DMS153 (cell line): ENCODE measurements at places on chromosomes 6 and 20.

- no peak for DNase-seq
Measured at GRCh38 chr20:32344835-32345506, 13.2 kb upstream of the ASXL1 start.

DNA sequence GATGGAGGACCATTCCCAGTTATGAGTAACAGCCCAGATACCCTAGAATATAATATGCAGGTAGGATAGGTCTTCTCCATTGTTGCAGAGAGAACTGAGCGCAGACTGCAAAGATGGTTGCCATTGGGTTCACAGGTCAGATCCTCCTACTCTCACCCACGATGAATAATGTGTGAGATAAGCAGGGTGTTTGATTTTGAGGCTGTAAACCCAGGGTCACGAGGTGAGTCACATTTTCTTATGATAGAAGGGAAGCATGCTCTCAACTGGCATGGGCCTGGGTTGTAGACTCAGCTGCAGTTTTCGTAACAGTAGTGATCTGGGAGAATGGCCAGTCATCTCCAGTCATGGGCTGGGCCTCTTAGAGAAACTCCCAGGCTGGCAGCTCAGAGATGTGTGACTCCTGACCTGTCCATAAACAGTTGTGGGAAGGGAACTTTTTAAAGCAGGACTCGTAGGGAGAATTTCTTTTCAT lies 74.2 kb downstream of the CD164 start:
- DNase-seq = no peak

DNA sequence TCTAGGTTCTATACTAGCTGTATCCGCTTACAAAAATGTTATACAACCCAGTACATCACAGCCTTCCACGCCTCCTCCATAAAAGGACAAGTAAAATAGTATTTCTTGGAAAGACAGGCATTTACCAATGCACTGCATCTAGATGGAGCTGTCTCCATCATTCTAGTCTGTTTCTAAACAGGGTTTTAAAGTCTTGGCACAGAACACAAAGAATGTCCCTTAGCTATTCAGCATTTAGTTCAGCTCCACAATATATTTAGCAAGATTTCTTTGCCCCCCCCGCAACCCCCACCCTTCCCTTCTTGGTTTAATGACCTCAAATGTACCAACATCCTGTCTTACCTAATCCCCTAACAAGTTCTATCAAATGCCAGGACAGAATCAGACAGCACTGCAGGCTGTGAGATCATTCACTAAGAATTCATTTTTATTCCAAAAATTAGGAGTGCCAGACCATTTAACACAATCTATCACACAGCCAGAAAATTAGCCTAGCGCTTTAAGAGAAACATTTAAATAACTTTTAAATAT lies 198.6 kb downstream of the BACH2 start:
- no peak for DNase-seq

DNA sequence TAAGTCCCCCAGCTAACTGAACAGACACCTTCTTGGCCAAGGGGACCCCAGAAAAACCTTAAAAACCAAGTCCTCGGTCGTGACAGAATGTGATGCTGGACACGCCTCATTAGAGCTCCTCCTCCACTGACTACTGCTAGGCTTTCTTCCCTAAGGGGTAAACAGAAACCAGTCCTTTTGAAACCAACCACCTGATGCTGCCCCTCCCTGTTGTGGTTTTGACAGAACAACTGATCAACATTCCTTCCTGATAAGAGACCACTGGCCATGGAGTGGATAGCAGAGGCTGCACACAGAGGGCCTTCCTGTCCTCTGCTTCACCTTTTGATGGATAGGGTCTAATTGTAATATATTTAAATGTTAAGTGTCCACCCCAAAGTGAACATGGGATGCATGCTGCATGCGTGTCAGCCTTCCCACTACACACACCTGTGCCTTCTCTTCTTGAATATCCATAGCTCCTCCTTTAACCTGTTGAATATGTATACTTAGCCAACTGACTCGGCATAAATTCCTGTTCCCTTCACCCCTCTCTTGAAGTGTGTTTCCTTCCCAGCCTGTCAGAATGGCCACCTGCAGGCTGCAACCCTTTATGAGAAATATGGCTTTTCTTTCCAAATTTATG lies 27.9 kb upstream of the SLC2A12 start:
- no peak for DNase-seq

GRCh38 chr6:41970436-41970846 lies 28.8 kb upstream of the CCND3 start:
- no peak for DNase-seq

DNA sequence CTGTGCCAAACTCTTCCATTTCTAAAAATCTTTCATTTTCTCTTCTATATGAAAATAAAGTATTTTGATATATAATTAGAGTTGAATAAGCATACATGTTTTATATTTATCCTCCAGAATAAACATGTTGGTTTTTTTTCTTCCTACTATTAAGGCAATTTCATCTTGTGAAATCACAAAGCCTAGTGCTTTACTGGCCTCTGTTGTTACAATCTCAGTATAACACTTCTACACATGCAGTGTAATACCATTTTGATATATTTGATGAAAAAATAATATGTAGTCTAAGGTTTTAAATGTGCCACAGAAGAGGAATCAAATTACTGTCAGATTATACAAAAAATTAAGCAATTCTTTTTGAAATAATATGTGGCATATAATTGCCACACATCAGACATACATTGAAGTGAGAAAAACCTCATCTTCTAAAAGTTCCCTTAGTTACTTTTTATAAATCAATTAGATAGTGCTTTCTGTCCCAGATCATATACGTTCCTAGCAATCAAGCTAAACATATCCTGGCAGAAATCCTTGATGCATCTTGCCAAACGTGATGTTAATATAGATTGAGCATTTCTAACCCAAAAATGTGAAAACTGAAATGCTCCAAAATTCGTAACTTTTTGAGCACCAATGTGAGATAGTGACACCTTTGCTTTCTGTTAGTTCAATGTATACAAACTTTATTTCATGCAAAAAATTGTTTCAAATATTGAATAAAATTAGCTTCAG lies 225.1 kb upstream of the MANEA start:
- peak; percentile 6 for DNase-seq

GRCh38 chr6:121305957-121306607 lies 28.2 kb downstream of the TBC1D32 start:
- DNase-seq = peak; percentile 1

DNA sequence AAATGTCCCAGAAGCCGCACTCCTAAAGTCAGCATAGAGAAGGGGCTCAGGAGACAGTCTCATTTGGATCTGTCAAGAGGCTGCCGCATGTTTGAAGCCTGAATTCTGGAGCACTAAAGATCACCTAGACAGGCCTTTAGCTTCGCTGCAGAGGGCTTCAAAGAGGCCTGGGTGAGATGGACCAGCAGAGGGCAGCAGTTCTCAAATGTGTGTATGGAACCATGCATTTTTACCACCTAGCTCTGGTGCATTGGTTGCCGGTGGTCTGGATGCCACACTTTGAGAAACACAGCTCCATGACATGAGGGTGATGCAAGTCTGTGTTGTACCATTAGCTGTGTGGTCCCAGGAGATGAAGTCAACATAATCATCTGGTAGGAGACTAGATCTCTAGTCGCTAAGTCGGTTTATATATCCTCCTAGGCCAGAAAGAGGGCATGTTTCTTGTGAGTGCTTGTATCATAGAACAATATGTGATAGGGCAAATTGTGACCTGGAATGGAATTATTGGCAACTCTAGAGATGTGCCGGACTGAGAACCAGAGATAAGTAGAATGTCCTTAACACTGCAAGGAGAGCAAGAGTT lies 64.8 kb downstream of the KIAA0319 start:
- no peak for DNase-seq

DNA sequence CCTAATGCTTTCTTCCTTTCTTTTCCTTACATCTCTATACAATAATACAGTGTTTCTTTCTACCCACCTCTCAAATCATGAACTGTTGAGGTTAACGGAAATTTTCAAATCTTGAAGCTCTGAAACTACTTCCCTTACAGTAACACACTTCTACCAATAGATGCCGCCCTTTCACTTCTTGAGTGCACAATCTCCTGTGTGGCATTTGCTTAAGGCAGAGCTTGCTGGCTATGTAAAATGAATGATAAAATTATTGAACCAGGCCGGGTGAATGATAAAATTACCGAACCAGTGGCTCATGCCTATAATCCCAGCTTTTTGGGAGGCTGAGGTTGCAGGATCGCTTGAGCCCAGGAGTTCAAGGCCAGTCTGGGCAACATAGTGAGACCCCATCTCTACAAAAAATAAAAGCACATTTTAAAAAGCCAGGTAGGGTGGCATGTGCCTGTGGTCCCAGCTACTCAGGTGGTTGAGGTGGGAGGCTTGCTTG lies 56.8 kb downstream of the KCNS1 start:
- peak; percentile 36 for DNase-seq

DNA sequence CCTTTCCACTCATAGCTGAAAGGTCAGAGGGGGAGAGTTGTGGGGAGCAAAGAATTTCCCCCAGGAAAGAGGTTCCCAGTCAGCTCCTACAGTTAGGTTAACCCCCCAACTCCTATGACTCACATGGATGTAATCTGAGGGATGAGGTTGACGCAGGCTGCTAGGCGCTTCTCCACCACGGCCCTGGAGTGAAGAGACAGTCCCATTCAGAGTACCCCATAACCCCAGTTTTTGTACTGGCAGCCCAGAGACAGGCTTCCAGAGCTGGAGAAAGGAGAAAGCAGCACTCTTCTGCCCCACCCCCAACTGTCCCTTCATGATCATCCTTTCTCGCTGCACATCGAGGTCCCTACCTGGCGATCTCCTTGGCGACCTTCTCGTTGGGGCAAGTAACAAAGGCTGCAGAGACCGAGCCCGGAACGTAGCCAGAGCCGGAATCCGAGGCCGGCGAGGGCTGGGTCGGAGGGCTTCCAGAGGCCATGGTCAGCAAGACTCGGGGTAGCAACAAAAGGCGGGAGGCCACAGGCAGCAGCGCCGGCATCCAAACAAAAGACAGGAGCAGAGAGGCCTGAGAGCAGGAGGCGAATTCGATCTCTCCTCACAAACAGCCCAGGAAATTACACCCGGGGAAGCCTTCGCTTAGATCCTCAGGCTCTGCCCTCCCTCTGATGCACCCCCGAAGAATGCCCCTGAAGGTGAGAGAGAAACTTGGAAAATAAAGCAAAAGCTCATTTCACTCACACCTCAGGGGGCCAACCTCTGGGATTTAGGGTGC lies 592 bp downstream of the CUTA start:
- DNase-seq = no peak

GRCh38 chr6:145148776-145149175 lies 586.5 kb downstream of the EPM2A start:
- DNase-seq = no peak

- no peak for DNase-seq
Measured at GRCh38 chr6:47484616-47485015, 7.0 kb downstream of the CD2AP start.

DNA sequence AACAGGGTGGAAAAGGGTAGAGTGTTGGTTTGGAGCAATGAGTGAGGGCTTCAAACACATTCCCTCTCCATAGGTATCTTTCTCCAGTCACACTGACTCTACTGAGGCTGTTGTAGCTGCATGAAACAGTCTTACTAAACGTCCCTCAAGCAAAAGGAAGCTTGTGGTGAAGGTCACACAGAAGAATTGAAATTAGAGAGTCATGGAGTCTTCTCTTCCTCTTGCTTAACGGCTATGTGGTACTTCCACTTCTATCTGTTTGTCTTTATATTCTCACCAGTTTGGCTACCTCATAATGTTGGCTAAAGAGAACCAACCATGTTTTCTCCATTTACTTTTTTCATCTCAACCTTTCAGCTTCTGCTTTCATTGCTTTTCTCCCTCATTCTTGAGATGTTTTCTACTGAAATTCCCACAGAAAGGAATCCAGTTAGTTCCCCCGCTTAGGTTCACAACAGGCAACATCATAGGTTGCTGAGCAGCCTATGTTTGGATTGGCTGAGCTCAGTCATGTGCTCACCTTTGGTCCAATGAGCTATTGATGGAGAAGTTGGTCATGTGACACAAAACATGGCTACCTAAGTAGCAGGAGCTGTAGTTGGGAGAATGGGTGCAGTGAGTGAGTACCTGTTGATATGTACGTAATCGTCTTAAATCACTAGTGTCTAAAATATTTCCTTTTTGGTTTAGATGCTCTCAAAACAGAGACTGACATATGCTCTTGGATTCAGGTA lies 99.8 kb downstream of the SNAP25 start:
- DNase-seq = no peak

GRCh38 chr6:42028234-42029061 lies 21.9 kb upstream of the TAF8 start:
- no peak for DNase-seq

DNA sequence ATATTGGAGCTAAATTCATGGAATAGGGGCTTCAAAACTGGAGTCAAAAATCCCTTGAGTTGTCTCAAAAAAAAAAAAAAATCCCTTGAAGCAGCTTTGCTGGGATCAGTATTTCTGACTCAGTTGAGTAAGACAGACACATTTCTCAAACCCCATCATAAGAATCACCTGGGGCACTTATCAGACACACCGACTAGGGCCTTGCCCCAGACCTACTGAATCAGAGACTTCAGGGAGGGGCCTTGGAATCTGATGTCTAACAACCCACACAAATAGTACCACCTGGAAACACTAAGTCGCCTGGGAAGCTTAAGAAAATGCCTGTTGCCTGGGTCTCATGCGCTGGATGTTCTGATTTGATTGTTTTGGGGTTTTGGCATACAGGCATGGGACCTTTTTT lies 44.9 kb upstream of the RNF144B start:
- DNase-seq = no peak

DNA sequence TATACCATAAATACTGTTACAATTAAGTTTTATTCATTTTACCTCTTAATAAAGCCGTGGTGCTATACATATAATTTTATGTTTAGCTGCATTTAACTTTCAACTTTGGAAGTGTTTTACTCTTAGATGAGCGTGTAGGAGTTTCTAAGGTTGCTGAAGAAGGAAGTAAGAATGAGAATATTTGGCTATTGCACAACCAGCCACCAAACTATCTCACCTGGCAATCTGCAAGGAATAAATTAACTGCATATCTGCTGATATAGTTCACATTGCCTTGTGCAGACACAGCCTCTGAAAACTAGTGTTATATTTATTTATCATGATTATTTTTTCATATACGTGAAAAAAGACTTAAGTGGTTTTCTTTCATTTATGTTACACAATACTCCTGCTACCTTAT lies 230.4 kb downstream of the PLCB1 start:
- DNase-seq = no peak

GRCh38 chr6:169783971-169784820 lies 32.8 kb downstream of the ERMARD start:
- no peak for DNase-seq

GRCh38 chr20:4632876-4633275 lies 88.8 kb upstream of the PRND start:
- DNase-seq = no peak

GRCh38 chr6:2187826-2188225 lies 57.6 kb downstream of the GMDS start:
- no peak for DNase-seq

DNA sequence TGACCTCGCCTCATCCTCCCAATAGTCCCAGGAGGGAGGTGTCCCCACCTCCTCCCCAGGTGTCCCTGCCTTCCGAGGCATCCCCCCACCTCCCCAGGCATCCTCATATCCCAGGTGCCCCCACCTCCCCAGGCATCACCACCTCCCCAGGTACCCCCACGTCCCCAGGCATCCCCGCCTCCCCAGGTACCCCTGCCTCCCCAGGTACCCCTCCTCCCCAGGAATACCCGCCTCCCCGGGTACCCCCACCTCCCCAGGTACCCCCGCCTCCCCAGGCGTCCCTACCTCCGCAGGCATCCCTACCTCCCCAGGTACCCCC lies 198.9 kb downstream of the SYNDIG1 start:
- no peak for DNase-seq

- no peak for DNase-seq
Measured at GRCh38 chr20:4025679-4026078, 10.3 kb upstream of the RNF24 start.

- DNase-seq = no peak
Measured at GRCh38 chr6:15936503-15936902, 192.4 kb upstream of the MYLIP start.
